ENCODE measurements at places on chromosomes 7 and 10. TPM values are rescaled to one million over a fixed set of nuclear protein-coding genes. Genes with fewer than 3 reads are reported as not detected.

DNA sequence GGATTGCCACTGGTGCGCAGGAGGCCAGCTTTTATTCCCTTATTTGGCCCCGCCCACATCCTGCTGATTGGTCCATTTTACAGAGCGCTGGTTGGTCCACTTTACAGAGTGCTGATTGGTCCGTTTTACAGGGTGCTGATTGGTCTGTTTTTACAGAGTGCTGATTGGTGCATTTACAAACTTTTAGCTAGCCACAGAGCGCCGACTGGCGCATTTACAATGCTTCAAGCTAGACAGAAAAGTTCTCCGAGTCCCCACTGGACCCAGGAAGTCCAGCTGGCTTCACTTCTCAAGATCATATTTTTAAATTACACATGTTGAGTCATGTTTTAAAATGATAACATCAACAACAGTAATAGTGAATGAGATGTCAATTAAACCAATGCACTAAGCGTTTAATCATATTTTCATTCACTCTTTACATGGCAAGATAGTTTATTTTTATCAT is 128.3 kb downstream of the CUBN start:
- peaks cover 48% of the 10 kb centered on the region for H3K4me1 ChIP-seq
- no peak overlapping the region for H3K4me3 ChIP-seq
- no peak for DNase-seq
- H3K27ac ChIP-seq, result peak overlapping the region; percentile 93
- peaks cover 4% of the 10 kb centered on the region for H3K36me3 ChIP-seq

DNA sequence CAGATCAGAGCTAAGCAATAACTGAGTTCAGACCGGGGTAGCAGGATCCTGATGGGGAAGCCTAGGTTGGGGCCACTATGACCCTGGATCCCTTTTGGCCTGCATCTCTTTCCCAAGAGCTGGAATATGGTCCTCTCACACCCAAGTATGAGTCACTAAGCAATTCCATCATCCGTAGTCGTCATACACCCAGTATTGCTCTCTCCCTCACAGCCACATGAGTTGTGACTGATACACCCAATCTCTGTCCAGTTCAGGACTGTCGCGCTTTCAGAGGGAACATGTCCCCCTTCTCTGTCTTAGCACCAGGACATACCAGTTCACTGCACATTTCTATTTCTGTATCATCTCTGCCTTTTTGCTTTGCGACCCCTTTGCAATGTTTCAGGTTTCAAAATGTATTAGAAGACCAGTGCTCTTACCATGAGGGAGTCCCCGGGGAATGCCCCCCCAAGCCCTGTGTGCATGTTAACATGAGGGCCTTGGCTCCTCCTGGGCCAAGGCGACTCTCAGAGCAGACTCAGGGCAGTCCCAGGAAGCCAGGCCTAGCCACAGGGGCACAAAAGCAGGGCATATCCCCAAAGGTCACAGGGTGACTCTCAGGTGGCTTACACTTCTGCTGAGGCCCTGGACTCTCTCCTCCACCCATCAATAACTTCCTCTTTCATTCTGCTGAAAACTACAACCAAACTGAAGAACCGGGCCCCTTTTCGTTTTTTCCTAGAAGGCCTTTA is 75.3 kb upstream of the SAMD8 start:
- H3K27ac ChIP-seq, result peak overlapping the region; percentile 89
- no peak overlapping the region for H3K4me3 ChIP-seq
- peaks cover 20% of the 10 kb centered on the region for H3K36me3 ChIP-seq
- H3K27me3 ChIP-seq, result no peaks in the 10 kb centered on the region

- H3K4me1 ChIP-seq, result peaks cover 15% of the 10 kb centered on the region
- peaks cover 15% of the 10 kb centered on the region for H3K36me3 ChIP-seq
- H3K27me3 ChIP-seq, result no peaks in the 10 kb centered on the region
- no peak within 1 kb of the TSS for H3K27ac ChIP-seq
These were observed at the start of gene NANOS1 for GRCh38 chr10:119029613-119030420. TSS of gene NANOS1 (plus strand) at chr10:119029714. CDS start at chr10:119029802, 88 bp downstream.

GRCh38 chr7:36021917-36022550 is 131.0 kb upstream of the EEPD1 start:
- H3K36me3 ChIP-seq, result no peaks in the 10 kb centered on the region
- H3K27ac ChIP-seq, result no peak overlapping the region
- no peak overlapping the region for H3K4me3 ChIP-seq
- DNase-seq, result no peak
- no peaks in the 10 kb centered on the region for H3K4me1 ChIP-seq
- no peaks in the 10 kb centered on the region for H3K27me3 ChIP-seq

GRCh38 chr10:46096909-46097575 is 51.0 kb upstream of the MSMB start:
- DNase-seq, result peak; percentile 37
- H3K4me1 ChIP-seq, result no peaks in the 10 kb centered on the region
- H3K27me3 ChIP-seq, result no peaks in the 10 kb centered on the region
- peak overlapping the region; percentile 91 for H3K27ac ChIP-seq
- H3K4me3 ChIP-seq, result peak overlapping the region; percentile 5

DNA sequence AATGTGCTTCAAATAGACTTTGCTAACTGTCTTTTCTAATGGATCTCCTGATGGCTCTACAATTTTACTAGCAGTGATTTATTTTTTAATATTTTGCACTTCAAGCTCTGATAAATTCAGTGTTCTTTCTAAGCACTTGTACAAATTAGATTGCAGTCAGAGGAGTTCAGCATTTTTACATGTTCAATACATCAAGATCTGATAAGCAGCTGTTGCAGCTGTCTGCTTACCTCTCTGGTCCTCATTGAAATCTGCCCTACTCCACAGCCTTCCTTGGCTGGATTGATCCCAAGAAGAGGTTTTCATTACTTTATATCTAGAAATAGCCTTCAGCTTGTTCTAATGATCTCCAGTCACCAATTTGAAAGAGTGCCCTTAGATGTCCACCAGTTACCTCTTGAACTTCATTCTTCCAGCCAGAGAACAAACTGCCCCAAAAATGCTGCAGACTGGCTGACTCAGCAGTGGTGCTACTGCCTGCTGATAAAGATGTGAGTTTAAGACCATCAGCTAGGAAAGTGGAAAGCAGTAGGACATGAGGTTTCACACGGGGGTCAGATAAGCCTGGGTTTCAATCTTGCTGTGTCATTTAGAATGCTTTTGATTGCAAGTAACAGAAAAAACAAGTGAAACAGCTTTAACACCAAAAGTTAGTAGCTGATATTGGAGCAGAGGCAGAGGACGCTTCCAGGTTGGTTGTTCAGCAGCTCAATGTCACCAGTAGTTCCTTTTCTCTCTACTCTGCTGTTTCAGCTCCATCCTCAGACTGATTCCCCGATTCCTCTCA is 350.9 kb upstream of the NPVF start:
- no peak overlapping the region for H3K27ac ChIP-seq
- no peak overlapping the region for H3K4me3 ChIP-seq
- H3K36me3 ChIP-seq, result no peaks in the 10 kb centered on the region
- no peaks in the 10 kb centered on the region for H3K4me1 ChIP-seq

- H3K27me3 ChIP-seq, result no peaks in the 10 kb centered on the region
- DNase-seq, result peak; percentile 66
- no peaks in the 10 kb centered on the region for H3K36me3 ChIP-seq
- peak overlapping the region; percentile 54 for H3K4me3 ChIP-seq
- peak overlapping the region; percentile 85 for H3K27ac ChIP-seq
- H3K4me1 ChIP-seq, result peaks cover 41% of the 10 kb centered on the region
These were observed 28.6 kb downstream of the MTURN start for GRCh38 chr7:30163231-30163894.

DNA sequence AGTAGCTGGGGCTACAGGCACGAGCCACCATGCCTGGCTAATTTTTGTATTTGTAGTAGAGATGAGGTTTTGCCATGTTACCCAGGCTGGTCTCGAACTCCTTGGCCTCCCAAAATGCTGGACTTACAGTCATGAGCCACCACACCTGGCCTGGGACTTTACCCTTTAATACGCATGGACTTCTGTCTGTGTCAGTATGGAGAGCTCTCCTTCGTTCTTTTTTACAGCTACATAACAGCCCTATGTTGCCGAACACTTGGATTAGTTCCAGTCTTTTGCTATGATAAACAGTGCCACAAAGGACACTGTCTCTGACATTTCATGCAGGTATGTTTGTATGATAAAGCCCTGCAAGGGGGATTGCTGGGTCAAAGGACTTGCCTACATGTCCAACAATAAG is 10.9 kb upstream of the OAT start:
- H3K4me3 ChIP-seq, result no peak overlapping the region
- H3K27ac ChIP-seq, result no peak overlapping the region
- no peaks in the 10 kb centered on the region for H3K36me3 ChIP-seq
- peaks cover 7% of the 10 kb centered on the region for H3K27me3 ChIP-seq
- no peak for DNase-seq

GRCh38 chr7:135558337-135558767 is 635 bp downstream of the NUP205 start:
- DNase-seq, result peak; percentile 83
- peaks cover 15% of the 10 kb centered on the region for H3K36me3 ChIP-seq
- no peak overlapping the region for H3K27ac ChIP-seq
- no peaks in the 10 kb centered on the region for H3K27me3 ChIP-seq

DNA sequence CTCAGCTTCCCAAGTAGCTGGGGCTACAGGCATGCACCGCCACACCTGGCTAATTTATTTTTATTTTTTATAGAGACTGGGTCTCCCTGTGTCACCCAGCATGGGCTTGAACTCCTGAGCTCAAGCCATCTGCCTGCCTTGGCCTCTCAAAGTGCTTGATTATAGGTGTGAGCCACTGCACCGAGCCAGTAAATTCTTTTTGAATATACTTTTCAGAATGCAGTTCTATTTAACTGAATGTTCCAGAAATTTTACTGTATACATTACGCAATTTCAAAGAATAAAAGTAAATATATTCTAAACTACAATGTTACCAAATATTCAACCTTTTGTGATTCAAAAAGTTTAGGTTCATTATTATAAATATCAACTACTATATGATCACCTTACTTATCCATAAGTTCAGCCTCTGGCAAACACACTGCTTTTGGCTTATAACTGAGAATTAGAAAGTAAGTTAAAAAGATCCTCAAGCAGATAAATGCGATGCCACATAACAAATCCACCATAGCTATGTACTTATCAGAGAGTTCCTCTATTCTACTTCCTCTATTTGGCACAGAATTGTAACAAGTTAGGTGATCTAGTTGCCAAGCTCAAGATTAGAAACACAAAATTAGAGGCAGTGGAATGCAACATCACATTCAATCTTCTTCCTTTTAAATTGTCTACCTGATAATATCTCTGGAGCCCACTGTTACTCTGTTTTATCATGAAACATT is 118.2 kb downstream of the ANK3 start:
- H3K27me3 ChIP-seq, result peaks cover 4% of the 10 kb centered on the region
- H3K4me1 ChIP-seq, result no peaks in the 10 kb centered on the region
- H3K36me3 ChIP-seq, result no peaks in the 10 kb centered on the region
- no peak overlapping the region for H3K27ac ChIP-seq
- no peak for DNase-seq

DNA sequence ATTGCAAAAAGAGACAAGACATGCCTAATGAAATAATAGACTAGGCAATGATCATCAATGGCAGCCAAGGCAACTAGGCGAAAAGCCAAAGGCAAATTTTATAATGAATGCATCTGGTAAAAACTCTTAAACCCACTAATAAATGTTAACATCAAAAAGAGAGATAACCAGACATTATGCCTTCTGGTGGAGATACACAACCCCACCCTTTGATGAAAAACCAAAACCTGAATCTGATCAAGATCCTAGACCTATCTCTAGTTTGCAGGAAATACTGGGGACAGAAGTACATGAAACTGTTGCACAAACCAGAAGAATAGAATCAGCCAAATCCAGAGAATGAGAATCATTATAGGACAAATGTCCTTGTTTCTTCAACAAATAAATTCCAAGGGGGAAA is 22.0 kb upstream of the GSAP start:
- no peak overlapping the region for H3K27ac ChIP-seq
- no peaks in the 10 kb centered on the region for H3K36me3 ChIP-seq
- H3K4me3 ChIP-seq, result no peak overlapping the region
- no peaks in the 10 kb centered on the region for H3K4me1 ChIP-seq

DNA sequence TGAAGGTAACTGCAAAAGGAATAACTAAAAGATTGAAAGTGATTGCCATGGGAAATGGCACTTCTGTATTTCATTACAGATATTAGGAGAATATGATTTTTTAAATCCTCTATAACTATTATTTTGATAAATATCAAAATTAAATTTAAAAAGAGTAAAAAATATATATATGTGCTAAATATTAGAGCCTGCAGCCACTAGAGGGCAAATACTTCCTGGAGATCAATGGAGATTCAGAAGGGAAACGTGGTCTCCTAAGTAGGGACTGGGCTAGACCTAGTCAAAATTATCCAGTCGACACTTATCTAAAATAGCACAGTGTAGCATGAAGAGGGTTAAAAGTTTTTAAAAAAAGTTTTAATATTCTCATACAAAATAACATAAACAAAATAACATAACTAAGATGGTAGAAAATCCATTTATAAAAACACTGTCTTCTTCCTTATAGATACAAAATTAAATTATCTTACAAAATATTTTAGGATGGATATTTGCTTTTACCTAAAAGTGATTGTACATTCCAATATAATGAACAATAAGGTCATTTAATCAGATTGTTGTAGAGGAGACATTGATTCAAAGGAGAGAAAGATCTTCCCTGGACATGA is 434.3 kb downstream of the MDFIC start:
- DNase-seq, result no peak
- H3K27me3 ChIP-seq, result no peaks in the 10 kb centered on the region
- no peak overlapping the region for H3K4me3 ChIP-seq
- H3K4me1 ChIP-seq, result no peaks in the 10 kb centered on the region

DNA sequence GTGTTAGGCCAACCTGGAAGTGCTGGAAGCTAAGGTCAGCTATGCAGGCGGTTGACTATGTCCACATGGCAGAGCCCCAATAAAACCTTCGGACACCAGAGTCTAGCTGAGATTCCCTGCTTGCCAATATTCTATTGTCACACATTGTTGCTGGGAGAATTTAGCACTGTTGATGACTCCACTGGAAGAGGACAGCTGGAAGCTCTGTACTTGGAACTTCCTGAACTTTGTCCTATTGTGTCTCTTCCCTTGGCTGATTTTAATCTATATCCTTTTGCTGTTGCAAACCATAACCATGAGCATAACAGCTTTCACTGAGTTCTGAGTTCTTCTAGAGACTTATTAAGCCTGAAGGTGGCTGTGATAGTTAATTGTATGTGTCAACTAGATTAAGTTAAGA is 12.0 kb downstream of the XRCC2 start:
- peaks cover 58% of the 10 kb centered on the region for H3K36me3 ChIP-seq
- no peak overlapping the region for H3K4me3 ChIP-seq
- peaks cover 2% of the 10 kb centered on the region for H3K4me1 ChIP-seq
- H3K27ac ChIP-seq, result no peak overlapping the region
- DNase-seq, result no peak

DNA sequence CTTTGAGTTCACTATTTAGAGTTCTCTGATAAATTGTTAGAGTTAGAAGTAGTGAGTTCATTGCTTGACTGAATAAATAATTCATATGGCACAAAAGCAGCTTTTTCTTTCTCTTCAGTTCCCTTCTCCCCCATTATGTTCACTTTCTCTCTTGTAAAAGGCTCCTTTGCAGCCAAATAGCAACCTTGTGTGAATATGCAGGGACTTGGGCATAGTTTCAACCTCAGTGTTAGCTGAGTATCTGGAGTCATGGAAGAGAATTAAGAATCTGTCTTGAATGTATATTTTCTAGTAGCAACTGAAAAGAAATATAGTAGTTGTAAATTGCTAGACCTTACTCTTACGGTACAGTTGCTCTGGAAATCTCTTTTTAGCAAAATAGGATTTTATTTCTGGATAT is 31.9 kb downstream of the ZEB1 start:
- no peak overlapping the region for H3K27ac ChIP-seq
- H3K4me1 ChIP-seq, result peaks cover 78% of the 10 kb centered on the region
- peaks cover 1% of the 10 kb centered on the region for H3K36me3 ChIP-seq
- DNase-seq, result no peak

CALCR gene
- not detected for total RNA-seq

ZP3 gene
- 13.4 TPM for total RNA-seq

EIF5AL1 gene
- 1.0 TPM for total RNA-seq

CFAP46 gene
- 0.34 TPM for total RNA-seq

MSMB gene
- not detected for total RNA-seq

LRRD1 gene
- not detected for total RNA-seq

DHX32 gene
- total RNA-seq, result 27.8 TPM

VGF gene
- not detected for total RNA-seq
